Heart left ventricle (tissue), 16 donors: ENCODE measurements at places on chromosomes 5 and 9. TPM values are rescaled to one million over a fixed set of nuclear protein-coding genes. Genes with fewer than 3 reads are reported as not detected.

The CCL28 gene
- 0.30 TPM for total RNA-seq

The CNTFR gene
- 2.2 TPM for total RNA-seq

The NR6A1 gene
- 1.3 TPM for total RNA-seq

- H3K27me3 ChIP-seq, result peaks cover 16% of the 10 kb centered on the region
- no peak overlapping the region for H3K27ac ChIP-seq
- DNase-seq, result no peak
- no peak overlapping the region for H3K4me3 ChIP-seq
- H3K4me1 ChIP-seq, result no peaks in the 10 kb centered on the region
Measured at GRCh38 chr9:91954841-91955471, 4.9 kb upstream of the ROR2 start.

The SOHLH1 gene
- total RNA-seq, result not detected

- H3K27me3 ChIP-seq, result peaks cover 6% of the 10 kb centered on the region
- H3K4me3 ChIP-seq, result no peak overlapping the region
- H3K27ac ChIP-seq, result no peak overlapping the region
- H3K4me1 ChIP-seq, result peaks cover 18% of the 10 kb centered on the region
- DNase-seq, result no peak
Measured at GRCh38 chr5:150209099-150209635, 19.3 kb downstream of the SLC6A7 start.

The CDKN2A gene
- total RNA-seq, result 1.5 TPM

- peaks cover 19% of the 10 kb centered on the region for H3K27me3 ChIP-seq
- H3K36me3 ChIP-seq, result no peaks in the 10 kb centered on the region
- no peaks in the 10 kb centered on the region for H3K4me1 ChIP-seq
- no peak for DNase-seq
Measured at GRCh38 chr5:113292462-113292861, 142.3 kb downstream of the TSSK1B start.

- no peak overlapping the region for H3K4me3 ChIP-seq
- peaks cover 3% of the 10 kb centered on the region for H3K27me3 ChIP-seq
- no peaks in the 10 kb centered on the region for H3K36me3 ChIP-seq
Measured at GRCh38 chr9:93197670-93198069, 13.7 kb downstream of the WNK2 start.

DNA sequence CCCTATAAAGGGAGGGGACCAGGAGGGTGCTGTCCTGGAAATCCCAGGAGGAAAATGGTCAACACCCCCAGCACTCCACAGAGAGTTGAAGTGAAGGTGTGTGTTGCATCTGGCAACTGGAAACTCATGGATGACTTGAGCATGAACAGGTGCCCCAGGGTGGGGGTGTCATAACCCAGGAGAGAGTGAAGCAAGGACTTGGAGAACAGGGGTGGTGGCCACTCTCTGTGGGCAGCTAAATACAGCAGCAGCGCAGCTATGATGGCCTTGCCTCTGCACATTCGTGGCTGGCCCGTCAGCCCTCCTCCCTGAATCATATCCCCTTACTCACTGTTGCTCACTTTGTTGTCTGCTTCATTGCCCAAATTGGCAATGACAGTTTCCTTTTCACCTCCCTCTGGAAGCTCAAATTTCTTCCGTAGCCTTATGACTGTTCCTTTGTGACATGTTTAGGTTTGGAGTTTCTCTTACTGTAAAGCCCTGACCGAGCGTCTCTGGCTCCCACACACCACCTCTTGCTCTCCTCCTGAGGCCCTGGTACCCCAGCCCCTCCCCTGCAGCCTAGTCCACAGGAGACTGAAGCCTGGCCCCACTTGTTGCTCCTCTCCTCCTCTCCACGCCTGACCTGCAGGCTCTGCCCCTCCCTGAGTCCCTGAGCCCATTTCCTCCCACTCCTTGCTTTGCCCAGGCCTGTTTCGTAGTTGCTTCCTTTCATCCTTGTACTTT is 185.8 kb downstream of the CD180 start:
- no peak for DNase-seq
- no peaks in the 10 kb centered on the region for H3K27me3 ChIP-seq
- H3K27ac ChIP-seq, result peak overlapping the region; percentile 41
- no peak overlapping the region for H3K4me3 ChIP-seq
- H3K36me3 ChIP-seq, result no peaks in the 10 kb centered on the region

The LCP2 gene
- 6.2 TPM for total RNA-seq

- no peak for DNase-seq
- peaks cover 3% of the 10 kb centered on the region for H3K36me3 ChIP-seq
- H3K27ac ChIP-seq, result no peak overlapping the region
- peaks cover 3% of the 10 kb centered on the region for H3K4me1 ChIP-seq
- H3K27me3 ChIP-seq, result no peaks in the 10 kb centered on the region
- no peak overlapping the region for H3K4me3 ChIP-seq
Measured at GRCh38 chr5:78779771-78780616, 131.4 kb upstream of the LHFPL2 start.

DNA sequence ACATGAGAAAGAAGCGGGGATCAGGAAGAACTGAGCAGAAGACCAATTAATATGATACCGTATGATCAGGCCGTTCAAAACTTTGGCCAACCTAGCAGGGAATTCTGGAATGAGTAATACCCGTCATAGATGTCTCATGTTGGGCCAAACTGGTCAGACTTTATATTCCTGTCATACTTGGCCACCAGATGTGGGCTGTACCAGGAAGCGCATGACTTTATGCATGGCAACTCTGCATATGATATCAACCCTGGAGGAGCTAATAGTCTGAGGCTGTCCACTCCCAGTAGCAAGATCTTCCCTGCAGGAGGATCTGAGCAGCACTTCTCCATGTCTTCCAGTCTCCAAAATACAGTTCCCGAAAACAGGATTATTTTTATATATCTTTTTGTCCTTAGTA is 68.5 kb upstream of the NAA35 start:
- H3K36me3 ChIP-seq, result no peaks in the 10 kb centered on the region
- H3K4me3 ChIP-seq, result no peak overlapping the region
- H3K4me1 ChIP-seq, result no peaks in the 10 kb centered on the region
- H3K27me3 ChIP-seq, result no peaks in the 10 kb centered on the region
- no peak for DNase-seq

The PCDHA9 gene
- total RNA-seq, result not detected

The SARDH gene
- total RNA-seq, result 0.77 TPM

The TLX3 gene
- 0.15 TPM for total RNA-seq

The PAPPA gene
- 1.7 TPM for total RNA-seq

- H3K36me3 ChIP-seq, result no peaks in the 10 kb centered on the region
- no peak overlapping the region for H3K4me3 ChIP-seq
- H3K27me3 ChIP-seq, result no peaks in the 10 kb centered on the region
- no peak overlapping the region for H3K27ac ChIP-seq
Measured at GRCh38 chr9:117325831-117326230, 89.0 kb downstream of the ASTN2 start.

DNA sequence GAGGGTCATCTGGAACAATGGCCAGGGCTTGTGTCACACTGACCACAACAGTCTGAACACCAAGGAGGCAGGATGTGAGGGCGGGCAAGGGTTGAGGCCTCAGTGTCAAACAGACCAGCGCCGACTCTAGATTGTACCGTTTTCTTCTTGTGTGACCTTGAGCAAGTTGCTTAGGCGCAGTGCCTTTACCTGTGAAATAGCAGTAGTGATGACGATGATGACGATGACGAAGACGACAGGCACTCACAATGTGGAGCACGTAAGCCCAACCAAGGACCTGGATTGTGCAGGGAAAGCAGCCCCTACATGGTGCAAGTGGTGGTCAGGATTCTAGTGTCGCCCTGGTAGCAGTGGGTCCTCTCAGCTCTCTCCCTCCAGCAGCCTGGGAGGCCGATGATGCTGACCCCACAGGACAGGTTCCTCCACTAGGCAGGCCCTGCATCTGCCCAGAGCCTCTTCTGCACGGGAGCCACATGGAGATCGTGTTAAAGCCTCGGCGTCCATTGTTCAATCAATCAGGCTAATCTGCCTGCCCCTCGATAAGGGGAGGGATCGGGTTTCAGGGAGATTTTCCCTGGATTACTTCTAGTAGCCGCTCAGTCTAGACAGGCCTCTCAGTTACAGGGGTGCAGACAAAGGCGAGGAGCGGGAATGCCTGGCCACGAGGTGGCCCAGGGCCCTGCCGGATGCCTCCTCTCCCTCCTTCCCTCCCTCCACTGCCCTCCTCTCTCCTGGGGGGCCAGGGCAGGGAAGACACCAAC is 91.7 kb downstream of the MACROH2A1 start:
- no peaks in the 10 kb centered on the region for H3K4me1 ChIP-seq
- no peak overlapping the region for H3K27ac ChIP-seq
- no peak for DNase-seq

The SLC25A2 gene
- total RNA-seq, result not detected

DNA sequence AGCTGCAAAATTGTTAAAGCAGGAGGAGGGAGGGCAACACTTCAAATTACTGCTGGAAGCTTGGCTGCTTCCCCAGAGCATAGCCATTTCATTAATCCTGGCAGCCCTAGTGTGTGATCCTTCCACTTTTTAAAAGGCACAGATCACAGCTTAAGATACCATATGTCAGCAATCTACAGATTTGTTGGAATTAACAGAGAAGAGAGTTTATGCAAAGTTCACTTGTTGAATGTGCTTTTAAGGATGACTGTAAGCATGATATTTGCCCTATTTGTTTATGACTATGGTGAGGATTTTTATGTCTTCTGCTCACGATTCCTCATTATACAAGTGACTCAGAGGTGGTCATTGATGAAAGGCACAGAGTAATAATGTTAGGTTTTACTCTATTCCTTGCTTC is 156.0 kb upstream of the CDKN2B start:
- no peaks in the 10 kb centered on the region for H3K27me3 ChIP-seq
- DNase-seq, result no peak
- no peaks in the 10 kb centered on the region for H3K4me1 ChIP-seq
- H3K27ac ChIP-seq, result no peak overlapping the region
- no peak overlapping the region for H3K4me3 ChIP-seq

DNA sequence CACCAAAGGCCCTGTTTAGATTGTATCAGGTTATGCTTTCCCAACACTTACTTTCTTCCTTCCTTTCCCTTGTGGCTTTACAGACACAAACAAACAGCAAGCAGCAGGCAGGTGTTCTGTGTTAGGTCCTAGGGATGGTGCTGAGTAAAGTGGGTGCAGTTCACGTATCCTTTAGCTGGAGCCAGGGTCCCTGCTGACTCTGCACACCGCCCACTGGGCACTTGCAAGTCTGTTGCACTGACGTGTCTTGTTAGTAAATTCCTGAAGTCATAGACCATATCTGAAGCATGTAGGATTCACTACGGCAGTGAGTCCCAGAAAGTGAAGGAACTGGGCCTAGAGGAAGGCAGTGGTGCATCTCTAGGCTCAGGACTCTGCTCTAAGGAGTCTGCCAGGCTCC is 96.5 kb downstream of the DAPK1 start:
- H3K27ac ChIP-seq, result peak overlapping the region; percentile 77
- DNase-seq, result no peak
- H3K27me3 ChIP-seq, result no peaks in the 10 kb centered on the region
- peaks cover 9% of the 10 kb centered on the region for H3K4me1 ChIP-seq
- no peak overlapping the region for H3K4me3 ChIP-seq

- DNase-seq, result no peak
- no peak overlapping the region for H3K4me3 ChIP-seq
- H3K4me1 ChIP-seq, result peaks cover 32% of the 10 kb centered on the region
- H3K36me3 ChIP-seq, result no peaks in the 10 kb centered on the region
- no peaks in the 10 kb centered on the region for H3K27me3 ChIP-seq
Measured at GRCh38 chr5:113209498-113209897, 225.3 kb downstream of the TSSK1B start.

- DNase-seq, result no peak
- no peaks in the 10 kb centered on the region for H3K36me3 ChIP-seq
- H3K27ac ChIP-seq, result no peak overlapping the region
- no peaks in the 10 kb centered on the region for H3K27me3 ChIP-seq
Measured at GRCh38 chr5:98641671-98642070, 131.8 kb upstream of the RGMB start.

- H3K4me1 ChIP-seq, result no peaks in the 10 kb centered on the region
- H3K4me3 ChIP-seq, result no peak overlapping the region
- no peaks in the 10 kb centered on the region for H3K27me3 ChIP-seq
- no peaks in the 10 kb centered on the region for H3K36me3 ChIP-seq
Measured at GRCh38 chr5:160774666-160775315, 77.2 kb downstream of the ATP10B start.

- no peaks in the 10 kb centered on the region for H3K36me3 ChIP-seq
- H3K27me3 ChIP-seq, result no peaks in the 10 kb centered on the region
- DNase-seq, result no peak
- H3K27ac ChIP-seq, result no peak overlapping the region
- H3K4me1 ChIP-seq, result no peaks in the 10 kb centered on the region
Measured at GRCh38 chr5:160792281-160792680, 59.7 kb downstream of the ATP10B start.

DNA sequence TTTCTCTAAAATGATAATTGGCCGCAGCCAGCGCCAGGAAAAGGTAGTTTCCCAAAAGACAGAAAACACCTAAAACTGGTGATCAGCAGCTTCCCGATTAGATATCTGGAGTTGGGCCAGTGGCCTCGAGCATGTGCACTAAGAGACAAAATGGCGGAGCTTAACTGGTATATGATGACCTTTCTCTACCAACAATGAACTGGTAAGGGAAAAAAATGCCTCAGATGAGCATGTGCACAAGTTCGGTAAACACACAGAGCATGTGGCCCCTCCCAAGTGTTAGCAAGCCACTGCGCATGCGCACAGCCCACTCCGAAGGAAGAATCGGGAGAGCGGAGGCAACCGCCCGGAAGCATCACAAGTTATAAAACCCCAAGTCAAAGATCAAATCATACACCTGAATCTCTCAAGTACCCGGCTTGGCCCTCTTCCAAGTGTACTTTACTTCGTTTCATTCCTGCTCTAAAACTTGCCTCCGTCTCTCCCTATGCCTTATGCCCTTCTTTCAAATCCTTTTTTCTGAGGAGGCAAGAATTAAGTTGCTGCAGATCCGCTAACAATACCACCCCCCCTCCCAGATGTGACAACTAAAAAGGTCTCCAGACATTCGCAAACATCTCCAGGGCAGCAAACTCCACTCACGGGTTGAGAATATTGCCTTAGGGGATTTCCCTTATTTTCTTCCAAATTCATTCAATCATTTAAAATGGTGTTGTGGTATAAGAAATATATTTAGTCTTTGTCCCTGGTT is 15.0 kb upstream of the PTBP3 start:
- no peaks in the 10 kb centered on the region for H3K27me3 ChIP-seq
- H3K4me1 ChIP-seq, result no peaks in the 10 kb centered on the region
- peak overlapping the region; percentile 60 for H3K4me3 ChIP-seq
- H3K27ac ChIP-seq, result no peak overlapping the region

The ZNF474 gene
- 0.14 TPM for total RNA-seq
